MM.1S (cell line): ENCODE measurements at places on chromosomes 5 and 9.

- no peak for DNase-seq
Measured at GRCh38 chr9:108972626-108973209, 38.5 kb downstream of the ABITRAM start.

DNA sequence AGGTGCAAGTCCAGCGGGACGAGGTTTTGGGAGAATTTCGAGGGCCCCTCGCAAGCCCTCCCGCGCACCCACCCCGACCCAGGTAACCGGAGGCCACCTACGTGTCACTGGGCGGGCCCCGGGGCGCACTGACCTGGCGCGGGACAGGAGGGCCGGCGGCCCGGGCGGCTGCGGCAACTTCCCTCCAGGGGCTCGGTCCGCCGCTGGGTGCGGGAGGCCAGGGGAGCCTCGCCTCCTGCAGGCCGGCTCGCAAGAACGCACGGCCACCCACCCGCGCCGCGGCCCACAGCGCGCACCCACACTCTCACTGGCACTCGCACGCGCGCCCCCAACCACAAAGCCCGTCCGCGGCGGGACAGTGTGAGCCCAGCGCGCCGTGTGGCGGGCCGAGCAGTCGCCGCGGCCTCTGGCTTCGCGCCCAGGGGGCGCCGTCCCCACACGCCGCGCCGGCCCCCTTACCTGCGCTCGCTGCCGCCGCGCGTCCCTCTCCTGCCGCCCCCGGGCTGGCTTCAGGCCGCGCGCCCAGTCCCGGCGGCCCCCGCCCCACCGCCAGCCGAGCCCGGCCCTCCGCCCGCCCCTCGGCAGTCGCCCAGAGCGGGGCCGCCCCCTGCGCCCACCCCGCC is 451 bp downstream of the LPAR1 start:
- DNase-seq, result peak; percentile 36

DNA sequence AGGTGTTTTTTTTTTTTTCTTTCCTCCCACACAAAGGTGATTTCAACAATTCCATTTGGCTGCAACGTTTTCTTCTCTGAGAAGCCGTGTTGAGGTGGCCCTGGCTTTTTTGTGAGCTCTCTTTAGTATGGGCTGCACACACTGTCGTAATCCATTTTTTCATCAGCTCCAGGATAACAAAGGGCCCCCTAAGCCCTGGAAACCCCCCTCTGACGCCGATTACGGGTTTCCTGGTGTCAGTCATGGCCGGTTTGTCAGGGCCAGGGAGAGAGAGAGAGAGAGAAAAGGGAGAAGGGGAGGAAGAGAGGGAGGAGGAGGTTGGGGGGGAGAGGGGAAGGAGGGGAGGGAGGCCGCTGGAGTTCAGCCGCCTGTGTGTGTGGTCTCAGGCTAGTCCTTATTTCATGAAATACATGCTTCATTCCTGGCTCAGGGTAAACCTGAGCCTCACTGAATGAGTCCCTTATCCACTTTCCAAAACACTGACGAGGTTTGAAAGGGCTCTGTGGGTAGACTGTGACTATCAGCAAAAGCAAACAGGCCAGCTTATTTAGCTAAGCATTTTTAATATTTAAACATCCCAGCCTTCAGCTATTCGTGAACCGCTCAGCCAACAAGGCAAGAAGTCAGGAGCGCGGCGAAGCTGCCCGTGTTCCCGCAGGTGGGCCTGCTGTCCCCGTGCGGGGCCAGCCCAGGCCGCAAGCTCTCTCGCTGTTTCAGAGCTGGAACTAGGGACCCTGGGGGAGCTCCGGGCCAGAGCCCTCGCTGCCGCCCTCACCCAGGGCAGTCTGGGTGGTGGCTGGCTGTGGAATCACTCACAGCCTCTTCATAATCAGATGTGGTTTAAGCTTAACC is 172.8 kb downstream of the ERCC6L2 start:
- DNase-seq, result no peak

- no peak for DNase-seq
Measured at GRCh38 chr5:75052192-75053053, at the start of gene GCNT4. TSS of gene GCNT4 (minus strand) at chr5:75052558. CDS start at chr5:75030037, 22,521 bp downstream.

DNA sequence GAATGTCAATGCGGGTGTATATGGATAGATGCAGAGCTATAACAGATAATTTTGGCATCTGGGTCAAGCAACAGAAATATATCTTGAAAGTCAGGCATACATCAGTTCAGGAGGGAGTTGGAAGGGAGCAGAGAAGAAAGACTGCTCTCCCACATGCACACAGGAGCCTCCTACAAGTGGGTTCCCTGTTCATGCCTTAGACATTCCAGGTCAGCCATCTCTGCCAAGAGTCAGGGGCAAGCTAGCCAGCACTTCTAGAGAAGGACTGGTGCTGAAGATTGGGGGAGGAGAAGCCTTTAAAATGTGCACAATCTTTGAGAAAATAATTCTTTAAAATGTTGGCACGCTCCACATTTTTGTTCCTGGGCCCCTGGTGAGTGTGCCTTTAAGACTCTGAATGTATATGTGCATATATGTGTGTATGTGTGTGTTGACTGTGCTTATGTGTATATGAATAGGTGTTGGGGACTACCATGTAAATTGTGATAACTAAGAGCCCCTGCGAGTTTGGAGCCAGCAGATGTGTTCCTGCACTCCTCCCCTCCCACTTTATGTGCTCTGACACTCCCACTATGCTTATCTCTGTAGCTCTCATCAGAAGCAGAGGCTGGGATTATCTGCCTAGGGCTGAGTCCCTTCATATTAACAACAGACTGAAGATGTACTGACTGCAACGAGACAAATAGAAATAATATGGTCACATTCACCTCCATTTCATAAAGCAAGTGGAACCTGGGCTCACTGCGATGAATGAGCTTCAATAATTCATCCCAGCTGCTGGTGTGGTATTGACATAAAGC is 21.5 kb upstream of the DELE1 start:
- DNase-seq, result no peak
